ENCODE measurements at places on chromosomes 3 and 15.

DNA sequence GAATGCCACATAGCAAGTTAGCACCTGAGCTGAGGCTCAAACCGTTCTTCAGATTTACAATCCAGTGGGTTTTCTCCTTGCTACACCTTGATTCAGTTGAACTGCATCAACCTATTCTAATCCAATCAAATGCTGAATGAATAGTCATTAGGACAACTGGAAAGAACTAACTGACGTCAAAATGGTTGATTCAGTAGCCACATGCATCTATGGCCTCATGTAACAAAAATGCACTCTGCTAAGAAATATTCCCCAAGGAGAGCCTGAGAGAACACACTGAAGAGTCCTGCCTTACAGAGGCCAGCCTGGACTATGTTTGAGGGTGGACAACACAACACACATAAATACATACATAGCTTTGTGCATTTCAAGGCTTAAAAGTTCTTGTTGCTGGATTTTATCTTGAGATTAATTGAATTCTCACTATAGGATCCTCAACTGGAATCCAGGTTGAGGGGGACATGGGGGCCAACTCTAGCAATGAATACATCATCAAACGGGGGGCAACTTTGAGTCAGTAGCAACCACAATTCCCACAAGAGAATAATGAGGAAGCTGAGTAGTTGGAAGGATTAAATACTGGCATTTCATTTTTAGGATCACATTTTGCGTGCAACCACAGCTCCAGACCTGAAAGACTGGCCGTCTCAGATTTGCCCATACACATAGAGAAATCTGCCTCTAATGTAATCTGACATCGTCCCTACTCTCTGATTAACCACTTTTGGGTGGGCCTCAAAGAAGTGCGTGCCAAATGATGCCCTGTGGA is 280.2 kb upstream of the ICE2 start:
- DNase-seq, result no peak

DNA sequence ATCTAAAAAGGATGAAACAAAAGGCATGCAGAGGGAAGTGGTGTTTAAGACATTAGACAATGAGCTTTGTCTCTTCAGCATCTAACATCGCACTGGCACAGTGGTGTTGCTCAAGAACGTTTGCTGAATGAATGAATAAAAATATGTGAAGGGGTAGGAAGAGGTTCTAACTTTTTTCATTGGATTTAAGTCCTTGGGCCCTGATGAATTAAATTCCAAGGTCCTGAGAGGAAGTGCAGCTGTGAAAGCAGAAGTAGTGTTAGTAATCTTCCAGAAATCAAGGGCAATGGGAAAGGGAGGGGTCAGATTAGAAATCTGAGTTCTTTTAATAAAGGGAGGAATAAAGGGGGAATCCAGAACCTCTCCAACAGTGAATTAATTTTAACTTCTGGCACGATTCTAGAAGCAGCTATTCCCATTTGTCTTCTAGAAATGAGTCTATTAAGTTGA is 29.6 kb downstream of the TLNRD1 start:
- DNase-seq, result no peak

- DNase-seq, result peak; percentile 31
These were observed 17.8 kb downstream of the GCSAM start for GRCh38 chr3:112115161-112115739.

- no peak for DNase-seq
These were observed 197.3 kb upstream of the GADL1 start for GRCh38 chr3:31091748-31092147.

DNA sequence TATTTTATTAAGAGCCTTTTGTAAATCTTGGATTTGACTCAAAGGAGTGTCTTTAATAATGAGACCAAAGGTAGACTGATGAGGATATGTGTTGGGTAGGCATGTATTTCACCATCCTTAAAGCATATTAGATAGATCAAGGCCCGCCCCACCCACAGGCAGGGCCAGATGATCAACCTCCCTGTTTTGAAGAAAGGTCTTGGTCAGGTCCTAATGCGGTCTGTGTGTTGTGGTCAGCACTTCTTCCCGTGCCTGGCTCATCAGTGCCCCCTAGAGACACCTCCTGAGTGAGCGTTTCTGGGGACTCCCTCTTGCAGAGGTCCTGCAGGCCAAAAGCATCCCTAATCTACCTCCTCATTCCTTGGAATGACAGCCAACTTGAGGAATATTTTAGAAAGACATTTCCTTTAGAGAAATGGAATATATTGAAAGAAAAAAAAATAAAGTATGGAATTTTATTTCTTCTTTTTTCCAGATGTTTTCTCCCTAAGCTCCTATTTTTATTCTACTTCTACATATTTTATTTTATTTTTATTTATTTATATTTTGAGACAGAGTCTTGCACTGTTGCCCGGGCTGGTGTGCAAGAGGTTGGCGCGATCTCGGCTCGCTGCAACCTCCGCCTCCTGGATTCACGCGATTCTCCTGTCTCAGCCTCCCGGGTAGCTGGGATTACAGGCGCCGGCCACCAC is 6.0 kb downstream of the TM4SF4 start:
- DNase-seq, result peak; percentile 81

DNA sequence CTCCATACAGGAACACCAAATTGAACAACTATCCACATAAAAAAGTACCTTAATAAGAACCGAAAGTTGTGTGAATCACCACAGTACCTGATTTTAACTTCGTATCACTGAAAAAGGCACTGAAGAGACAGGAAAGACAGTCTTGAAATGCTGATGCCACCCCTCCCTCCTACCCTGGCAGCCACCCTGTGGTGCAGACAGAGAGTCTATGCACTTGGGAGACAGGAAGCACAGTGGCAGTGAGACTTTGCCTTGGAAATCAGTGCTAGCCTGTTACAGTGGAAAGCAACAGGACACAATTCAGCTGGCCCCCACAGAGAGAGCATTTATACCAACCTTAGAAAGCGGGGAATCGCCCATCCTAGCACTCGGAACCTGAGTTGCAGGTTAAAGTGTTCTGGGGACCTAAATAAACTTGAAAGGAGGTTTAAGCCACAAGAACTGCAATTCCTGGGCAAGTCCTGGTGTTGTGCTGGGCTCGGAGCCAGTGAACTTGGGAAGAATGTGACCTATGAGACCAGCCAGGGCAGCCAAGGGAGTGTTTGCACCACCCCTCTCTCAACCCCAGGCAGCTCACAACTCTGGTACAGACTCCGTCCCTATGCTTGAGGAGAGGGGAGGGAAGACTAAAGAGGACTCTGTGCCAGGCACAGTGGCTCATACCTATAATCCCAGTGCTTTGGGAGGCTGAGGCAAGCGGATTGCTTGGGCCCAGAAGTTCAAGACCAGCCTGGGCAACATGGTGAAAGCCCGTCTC is 240.1 kb downstream of the ISL2 start:
- DNase-seq, result peak; percentile 67

- no peak for DNase-seq
These were observed 62.3 kb downstream of the TMEM39A start for GRCh38 chr3:119401069-119401468.

GRCh38 chr15:60299452-60300047 is 98.2 kb downstream of the ANXA2 start:
- no peak for DNase-seq

DNA sequence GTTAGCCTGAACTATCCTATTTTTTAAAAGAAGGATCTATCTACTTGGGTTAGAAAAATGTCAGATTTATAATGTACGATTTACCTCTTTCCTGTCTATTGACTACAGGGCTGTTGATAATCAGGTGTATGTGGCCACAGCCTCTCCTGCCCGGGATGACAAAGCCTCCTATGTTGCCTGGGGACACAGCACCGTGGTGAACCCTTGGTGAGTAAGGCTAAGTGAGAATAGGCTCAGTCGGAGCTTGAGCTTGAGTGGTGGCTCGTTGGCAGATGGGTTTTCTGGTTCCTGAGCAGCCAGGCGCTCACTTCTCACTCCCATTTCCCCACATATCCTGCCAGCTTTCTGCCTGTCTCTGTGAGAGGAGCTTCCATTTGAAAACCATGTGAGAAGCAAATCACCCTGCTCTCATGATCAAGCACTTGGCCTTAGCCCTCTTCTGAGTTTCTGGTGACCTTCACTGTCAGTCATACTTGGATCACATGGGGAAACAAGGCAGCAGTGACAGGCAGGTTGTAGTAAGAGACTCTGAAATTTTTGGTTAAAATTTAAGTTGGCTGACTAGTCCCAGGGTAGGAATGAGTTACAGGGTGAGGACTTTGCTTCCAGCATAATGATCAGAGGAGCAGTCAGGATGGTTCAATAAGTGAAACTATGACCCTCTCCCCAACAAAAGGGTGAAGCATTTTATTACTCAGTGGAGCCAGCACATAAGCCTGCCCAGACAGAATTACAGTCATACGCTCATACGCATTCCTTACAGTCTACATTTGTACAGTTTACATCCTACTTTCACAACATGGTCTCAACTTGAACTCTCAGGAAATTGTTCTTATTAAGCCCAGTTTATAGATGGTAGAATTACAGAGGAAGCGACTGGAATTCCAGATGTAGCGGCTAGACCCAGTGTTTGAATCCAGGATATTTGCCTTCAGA is 18.0 kb downstream of the NIT2 start:
- no peak for DNase-seq

DNA sequence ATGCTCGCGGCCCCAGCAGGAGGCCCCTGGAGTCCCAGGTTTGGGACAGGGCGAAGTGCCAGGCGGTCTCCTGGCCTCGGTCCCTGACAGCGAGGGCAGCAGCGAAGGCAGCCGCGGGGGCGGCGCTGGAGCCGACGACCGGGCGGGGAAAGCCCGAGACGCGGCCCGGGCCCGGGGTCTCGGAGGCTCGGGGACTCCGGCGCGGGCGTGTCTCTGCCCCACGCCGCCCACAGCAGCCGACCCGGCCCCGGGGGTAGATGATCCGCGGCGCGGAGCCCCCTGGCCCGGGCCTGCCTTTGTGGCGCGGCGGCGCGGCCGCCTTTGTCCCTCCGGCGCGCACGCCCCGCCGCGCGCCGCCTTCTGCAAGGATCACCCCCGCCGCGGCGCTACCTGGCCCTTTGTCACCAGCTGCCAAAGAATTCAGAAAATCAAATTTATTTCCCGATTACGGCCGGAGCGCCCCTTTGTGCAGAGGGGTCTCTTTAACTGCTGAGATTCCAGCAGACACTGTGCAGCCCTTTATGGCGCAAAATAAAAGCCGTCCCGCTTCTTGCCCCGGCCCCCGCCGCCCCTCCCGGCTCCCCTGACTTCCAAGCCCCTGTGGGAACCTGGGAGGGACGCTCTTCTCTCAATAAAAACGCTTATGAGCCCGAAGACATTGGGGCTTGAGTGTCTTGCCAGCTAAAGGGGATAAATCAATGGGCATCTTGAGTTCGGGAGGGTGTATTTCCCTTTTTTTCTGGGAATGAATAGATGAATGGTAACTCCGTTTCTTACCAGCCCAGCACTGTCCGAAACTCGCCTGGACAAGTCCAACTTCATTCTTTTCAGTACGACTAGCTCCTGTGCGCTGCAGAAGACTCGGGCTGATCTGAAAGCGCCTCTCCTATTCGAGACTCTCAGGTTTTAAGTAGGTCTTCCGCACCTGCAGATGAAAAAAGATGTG is 68.4 kb downstream of the HES1 start:
- no peak for DNase-seq

DNA sequence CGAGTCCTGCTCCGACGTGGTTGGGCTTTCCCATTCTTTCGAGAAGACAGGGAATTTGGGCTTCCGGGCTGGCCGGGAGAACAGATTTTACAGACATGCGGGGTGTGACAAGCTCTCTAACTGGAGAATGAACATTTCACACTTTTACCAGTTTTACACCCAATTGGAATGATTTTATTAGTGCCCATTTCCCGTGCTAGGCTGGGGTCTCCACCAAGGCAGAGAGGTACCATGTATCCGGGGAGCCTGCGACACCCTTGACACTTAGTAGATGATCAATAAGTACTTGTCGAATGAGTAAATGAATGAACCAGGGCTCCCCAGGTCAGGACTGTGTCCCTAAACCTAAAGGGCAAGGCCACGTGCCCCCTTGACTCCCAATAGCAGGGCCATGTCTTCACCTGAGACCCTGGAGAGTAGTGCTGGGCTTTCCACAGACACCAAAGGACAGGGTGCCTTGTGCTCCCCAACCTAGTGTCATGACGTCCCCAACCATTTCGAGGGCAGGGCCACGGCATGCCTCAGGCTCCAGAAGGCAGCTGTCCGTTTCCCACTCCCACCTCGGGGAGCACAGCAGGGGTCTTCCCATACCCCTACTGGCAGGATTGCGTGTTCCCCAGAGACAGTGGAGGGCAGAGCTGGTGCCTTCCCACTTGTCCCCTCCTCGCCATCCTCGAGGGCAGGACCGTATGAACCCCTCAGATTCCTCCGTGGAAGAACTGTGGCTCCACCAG is 679 bp upstream of the MYD88 start:
- DNase-seq, result peak; percentile 40

- no peak for DNase-seq
These were observed 65.5 kb downstream of the ARHGAP31 start for GRCh38 chr3:119359476-119360326.

DNA sequence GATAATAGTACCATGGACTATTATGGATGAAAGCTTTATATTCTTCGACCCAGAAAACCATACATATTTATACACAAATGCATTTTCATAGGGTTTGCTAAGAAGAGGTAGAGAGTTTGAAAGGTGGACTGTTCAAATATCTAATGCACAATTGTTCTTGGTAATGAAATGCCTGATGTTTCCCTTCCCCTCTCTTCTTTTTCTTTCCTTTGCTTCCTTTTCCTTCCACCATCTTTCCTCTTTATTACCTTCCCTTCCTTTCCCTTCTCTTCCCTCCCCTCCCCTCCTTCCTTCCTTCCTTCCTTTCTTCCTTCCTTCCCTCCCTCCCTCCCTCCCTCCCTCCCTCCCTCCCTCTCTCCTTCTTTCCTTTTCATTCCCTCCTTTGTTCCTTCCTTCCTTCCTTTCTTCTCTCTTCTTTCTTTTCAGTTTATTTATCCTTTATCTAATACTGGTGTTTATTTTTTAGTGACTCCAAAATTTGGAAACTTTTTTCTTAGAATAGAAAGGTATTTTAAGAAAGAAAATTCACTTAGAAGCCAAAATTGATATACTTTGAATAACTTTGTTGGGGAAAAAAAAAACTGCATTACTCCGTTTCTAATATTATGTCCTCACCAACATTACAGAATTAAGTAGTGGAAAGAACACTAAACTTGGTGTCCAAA is 22.7 kb upstream of the PYDC2 start:
- no peak for DNase-seq

DNA sequence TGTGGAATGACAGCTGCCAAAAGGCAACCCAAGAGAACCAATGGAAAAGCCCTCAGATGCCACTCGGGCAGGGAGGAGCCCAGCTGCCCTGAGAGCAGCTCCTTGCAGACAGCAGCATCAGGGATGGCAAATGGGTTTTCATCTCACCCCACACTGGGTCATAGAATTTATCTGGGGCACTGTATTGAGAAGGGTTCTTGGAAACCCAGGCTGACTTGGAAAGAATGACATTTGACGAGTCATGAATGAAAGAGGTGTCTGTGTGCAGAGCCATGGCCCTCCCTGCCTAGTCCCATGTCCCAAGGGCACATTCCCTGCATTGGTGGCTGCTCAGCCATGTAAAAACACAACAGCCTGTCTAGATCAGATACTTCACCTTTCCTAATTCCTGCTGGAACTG is 157.9 kb upstream of the BHLHE40 start:
- no peak for DNase-seq

GRCh38 chr15:29822684-29823459 is 604 bp upstream of the TJP1 start:
- peak; percentile 80 for DNase-seq

- no peak for DNase-seq
These were observed 25.2 kb downstream of the EXD1 start for GRCh38 chr15:41205315-41205714.
